ENCODE measurements at places on chromosomes 13 and 19.

- no peak for DNase-seq
Observed at GRCh38 chr13:70755456-70755855, 647.2 kb upstream of the KLHL1 start.

GRCh38 chr19:29413435-29413834, 112.4 kb upstream of the VSTM2B start:
- DNase-seq: no peak

GRCh38 chr19:37537391-37537947, 30.7 kb downstream of the ZNF793 start:
- no peak for DNase-seq

- no peak for DNase-seq
Observed at GRCh38 chr19:18529782-18530181, 7.9 kb upstream of the ELL start.

GRCh38 chr19:9901642-9902041, 34.7 kb downstream of the OLFM2 start:
- DNase-seq: no peak

GRCh38 chr19:41437944-41438574, 1.7 kb downstream of the DMAC2 start:
- no peak for DNase-seq

- no peak for DNase-seq
Observed at GRCh38 chr13:108315991-108316390, 46.5 kb downstream of the TNFSF13B start.
